Dorsolateral prefrontal cortex (tissue), 122 donors: ENCODE measurements at places on chromosomes 5 and 9.

DNA sequence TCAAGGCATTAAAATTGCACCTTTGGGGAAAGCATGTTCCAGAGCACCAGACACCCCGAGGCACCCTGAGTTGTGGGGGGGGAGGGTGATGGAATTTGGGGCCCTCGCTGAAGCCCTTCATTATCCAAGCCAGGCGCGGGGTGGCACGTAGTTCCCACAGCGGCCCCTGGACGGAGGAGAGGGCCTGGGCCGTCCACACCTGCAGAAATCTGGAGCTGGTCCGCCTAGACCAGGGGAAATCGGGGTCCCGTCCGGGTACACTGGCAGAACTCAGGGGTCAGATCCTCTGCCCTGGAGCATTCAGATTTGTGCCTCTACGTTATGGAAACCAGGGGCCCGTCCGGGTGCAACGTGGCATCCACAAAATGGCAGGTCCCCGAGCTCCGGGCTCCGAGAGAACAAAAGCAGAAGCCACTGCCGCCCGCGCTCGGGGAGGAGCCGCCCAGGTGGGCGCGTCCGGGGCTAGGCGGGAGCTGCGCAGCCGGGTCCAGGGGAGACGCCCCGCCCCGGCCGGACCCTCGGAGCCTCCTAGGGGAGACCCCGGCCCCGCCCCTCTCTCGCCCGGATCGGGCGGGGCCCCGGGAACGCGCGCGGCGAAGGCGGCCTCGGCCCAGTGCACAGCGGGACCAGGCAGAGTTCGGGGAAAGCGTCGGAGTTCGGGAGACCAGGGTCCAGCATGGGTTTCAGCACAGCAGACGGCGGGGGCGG lies at the start of gene PLEKHG4B:
TSS of gene PLEKHG4B (plus strand) at position 613 of the 708 bp plus-strand sequence. CDS start at position 677, 64 bp downstream.
- no peak for DNase-seq

DNA sequence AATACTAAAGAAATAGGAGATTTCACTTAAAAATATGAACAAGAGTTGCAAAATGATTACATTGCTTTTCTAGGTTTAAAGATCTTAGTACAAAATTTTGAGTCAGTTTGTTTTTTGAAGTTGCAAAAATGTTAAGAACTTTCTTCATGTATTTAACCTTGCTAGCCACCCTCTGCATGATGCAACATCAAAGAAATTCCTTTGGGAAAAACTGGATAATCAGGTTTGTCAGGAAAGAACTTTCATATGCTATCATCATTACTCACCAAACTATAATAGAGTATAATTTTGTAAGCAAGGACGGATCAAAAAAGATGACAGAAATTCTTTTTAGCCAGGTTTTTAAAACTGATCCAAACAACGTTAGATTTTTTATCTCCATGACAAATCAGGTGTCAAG lies 116.9 kb upstream of the MRPS30 start:
- no peak for DNase-seq

GRCh38 chr9:110426052-110426709 lies 88.5 kb upstream of the TXNDC8 start:
- DNase-seq, result no peak

GRCh38 chr9:84899326-84899725 lies 229.8 kb downstream of the NTRK2 start:
- DNase-seq, result no peak
